Fibroblast of lung (primary cell): ENCODE measurements at places on chromosomes 11 and 22.
A peak's percentile ranks its signal among the peaks of the same experiment; 100 is the strongest.

DNA sequence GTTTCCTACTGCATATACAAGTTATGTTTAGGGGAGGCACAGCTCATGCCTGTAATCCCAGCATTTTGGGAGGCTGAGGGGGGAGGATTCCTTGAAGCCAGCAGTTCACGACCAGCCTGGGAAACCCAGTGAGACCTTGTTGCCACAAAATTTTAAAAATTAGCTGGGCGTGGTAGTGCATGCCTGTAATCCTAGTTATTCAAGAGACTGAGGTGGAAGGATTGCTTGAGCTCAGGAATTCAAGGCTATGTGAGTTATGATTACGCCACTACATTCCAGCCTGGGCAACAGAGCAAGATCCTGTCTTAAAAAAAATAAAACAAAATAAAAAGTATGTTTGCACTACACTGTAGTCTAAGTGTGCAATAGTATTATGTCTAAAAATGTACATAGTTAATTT lies 108.8 kb upstream of the TEAD1 start:
- H3K36me3 ChIP-seq, result no peaks in the 10 kb centered on the region
- H3K27ac ChIP-seq, result no peak overlapping the region
- no peak for DNase-seq
- no peaks in the 10 kb centered on the region for H3K27me3 ChIP-seq

- H3K27me3 ChIP-seq, result peaks cover 2% of the 10 kb centered on the region
- H3K4me1 ChIP-seq, result no peaks in the 10 kb centered on the region
- no peak for DNase-seq
- H3K4me3 ChIP-seq, result no peak overlapping the region
- no peaks in the 10 kb centered on the region for H3K36me3 ChIP-seq
Measured at GRCh38 chr11:17641792-17642350, 77.5 kb upstream of the MYOD1 start.

DNA sequence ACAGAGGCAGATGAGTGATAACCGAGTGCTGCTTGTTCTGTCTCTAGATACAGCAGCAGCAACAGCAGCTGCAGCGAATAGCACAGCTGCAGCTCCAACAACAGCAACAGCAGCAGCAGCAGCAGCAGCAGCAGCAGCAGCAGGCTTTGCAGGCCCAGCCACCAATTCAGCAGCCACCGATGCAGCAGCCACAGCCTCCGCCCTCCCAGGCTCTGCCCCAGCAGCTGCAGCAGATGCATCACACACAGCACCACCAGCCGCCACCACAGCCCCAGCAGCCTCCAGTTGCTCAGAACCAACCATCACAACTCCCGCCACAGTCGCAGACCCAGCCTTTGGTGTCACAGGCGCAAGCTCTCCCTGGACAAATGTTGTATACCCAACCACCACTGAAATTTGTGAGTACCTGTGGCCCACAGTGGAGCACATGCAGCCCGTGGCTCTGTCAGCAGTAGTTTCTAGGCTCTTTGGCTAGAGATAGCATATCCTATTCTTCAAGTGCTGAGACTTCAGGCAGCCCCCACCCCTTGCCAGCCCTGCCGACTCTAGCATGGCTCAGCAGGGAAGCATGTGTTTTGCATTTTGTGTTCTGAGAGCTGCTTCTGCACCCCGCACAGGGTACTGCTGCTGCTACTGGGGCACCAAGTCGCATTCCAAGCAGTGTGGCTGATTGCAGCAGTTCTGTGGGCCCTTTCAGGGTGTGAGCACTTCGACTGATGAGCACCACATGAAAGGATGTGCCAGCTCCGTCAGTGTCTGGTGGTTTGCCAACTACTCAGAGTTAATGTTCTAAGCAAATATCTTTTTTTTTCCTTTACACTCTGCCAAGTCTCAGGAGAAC lies 59.2 kb downstream of the MED15 start:
- H3K27me3 ChIP-seq, result no peaks in the 10 kb centered on the region
- peaks cover 32% of the 10 kb centered on the region for H3K36me3 ChIP-seq
- H3K4me1 ChIP-seq, result peaks cover 44% of the 10 kb centered on the region
- DNase-seq, result peak; percentile 85

- DNase-seq, result peak; percentile 72
- peak overlapping the region; percentile 71 for H3K27ac ChIP-seq
- no peaks in the 10 kb centered on the region for H3K27me3 ChIP-seq
- no peaks in the 10 kb centered on the region for H3K4me1 ChIP-seq
- peak overlapping the region; percentile 69 for H3K4me3 ChIP-seq
Measured at GRCh38 chr11:44066732-44067141, 667 bp downstream of the ACCS start.

DNA sequence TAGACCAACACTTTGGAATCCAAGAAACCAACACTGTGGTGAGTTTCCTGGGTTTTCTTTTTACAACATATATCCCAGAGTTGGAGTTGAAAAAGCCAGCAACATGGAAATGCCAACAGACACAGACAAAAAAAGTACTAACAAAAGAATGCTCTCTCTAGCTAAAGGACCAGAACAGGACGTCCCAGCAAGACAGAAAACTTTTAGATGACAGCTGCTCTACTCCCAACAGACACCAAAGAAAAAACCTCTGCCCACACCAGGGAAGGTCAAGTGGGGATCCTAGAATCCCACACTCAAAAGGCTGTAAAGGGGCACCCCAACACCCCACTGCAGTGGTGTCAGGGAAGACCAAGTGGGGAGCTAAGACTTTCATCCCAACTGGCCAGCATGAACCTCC lies 23.3 kb downstream of the RRAS2 start:
- no peak overlapping the region for H3K4me3 ChIP-seq
- H3K27me3 ChIP-seq, result no peaks in the 10 kb centered on the region
- no peak overlapping the region for H3K27ac ChIP-seq
- DNase-seq, result no peak
- H3K4me1 ChIP-seq, result peaks cover 4% of the 10 kb centered on the region
